NCI-H510A treated with DMSO at 0.1 percent for 48 hours (cell line): ENCODE measurements at places on chromosomes 2 and 18.
A peak's percentile ranks its signal among the peaks of the same experiment; 100 is the strongest.

DNA sequence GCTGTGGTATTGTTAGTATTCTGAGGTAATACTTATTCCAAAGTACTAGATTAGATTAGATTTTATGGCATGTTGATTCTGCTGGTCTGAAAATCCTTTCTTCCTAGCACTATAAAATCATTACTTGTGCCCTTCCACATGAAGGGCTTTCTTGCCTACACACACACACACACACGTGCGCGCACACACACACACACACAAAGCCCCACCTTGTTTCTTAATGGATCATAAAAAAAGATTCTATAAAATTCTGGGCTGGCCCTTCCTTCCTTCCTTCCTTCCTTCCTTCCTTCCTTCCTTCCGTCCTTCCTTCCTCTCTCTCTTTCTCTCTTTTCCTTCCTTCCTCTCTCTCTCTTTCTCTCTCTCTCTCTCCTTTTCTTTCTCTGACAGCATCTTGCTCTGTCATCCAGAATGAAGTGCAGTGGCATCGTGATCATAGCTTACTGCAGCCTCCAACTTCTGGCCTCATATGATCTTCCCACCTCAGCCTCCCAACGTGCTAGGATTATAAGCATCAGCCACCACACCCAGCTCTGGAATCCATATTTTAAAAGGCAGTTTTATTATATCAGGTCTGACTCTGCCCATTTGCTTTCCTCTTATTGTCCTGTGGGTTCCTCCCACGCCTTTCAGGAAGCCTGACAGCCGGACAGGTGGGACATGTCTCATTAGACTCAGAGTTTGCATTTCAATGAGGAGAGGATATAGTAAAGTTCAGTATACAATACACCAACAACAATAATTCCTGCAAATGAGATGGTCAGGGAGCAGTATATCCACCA is 321.1 kb downstream of the PIK3C3 start:
- DNase-seq = no peak

DNA sequence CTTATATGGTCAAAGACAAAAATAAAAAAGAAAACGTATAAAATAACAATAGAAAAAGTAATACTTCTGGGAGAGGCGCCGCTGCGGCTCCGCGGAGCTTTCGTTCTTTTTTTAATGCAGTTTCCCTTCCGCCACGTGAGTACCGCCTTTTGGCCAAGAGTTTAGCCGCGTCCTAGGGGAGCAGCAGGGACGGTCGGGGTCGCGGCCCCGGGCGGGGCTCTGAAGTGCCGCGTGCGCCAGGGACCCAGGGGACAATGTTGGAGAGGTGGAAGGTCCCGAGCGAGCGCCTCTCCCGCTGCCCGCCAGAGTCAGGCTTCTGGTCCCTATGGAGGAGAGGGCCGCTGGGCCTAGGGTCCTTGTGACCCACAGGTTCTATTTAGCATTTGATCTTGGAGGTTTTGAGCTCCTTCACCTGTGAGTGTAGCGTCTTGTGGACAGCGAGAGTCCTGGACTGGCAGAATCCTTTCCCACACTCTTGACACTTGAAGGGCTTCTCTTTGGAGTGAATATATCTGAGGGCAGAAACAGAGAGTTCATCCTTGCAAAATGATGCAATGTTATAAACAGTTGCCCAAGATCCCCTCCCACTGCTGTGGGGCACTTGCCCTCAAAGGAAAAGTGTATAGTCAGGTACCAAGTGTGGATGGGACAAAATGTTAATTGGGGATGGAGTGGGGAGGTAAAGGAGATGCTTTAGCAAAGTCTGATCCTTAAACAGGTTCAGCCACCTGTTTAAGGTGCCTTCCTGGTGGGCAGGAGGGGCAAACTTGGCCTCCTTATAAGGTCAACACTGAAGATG is 6.3 kb downstream of the OSR1 start:
- DNase-seq = no peak

- no peak for DNase-seq
Measured at GRCh38 chr18:11607906-11608305, 1.5 kb upstream of the SLC35G4 start.

- no peak for DNase-seq
Measured at GRCh38 chr2:163364736-163365135, 371.1 kb downstream of the FIGN start.

DNA sequence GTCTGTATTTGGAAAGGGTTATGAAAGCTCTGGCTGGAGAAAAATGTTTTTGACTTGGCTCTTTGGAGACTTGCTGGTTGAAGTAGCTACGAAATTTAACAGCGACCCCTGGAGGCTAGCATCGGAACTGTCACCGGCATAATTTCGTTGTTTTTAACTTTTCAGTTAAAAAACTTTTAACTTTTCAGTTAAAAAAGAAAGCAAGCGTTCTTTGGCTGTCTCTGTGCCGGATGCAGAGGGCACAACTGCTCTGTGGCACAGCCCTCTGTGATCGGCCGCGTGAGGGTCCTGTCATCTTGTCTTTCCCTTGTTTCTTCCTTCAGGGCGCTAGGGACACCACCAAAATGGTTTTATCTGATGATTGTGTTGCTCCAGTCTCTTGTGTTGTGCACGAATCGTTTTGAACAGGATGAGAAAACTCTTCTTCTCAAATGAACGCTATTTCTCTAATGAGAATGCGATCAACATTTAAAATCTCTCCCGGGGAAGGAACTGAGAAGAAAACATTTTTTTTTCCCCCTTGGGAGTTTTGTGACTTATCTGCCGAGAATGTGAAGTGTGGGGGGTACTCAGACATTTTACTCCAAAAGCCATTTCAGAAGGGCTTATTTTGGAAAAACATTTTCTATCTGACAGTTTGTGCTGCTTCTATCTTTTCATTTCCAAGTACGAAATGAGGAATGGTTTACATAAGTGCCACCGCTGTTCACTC is 57.1 kb downstream of the ADCYAP1 start:
- DNase-seq = peak; percentile 23

DNA sequence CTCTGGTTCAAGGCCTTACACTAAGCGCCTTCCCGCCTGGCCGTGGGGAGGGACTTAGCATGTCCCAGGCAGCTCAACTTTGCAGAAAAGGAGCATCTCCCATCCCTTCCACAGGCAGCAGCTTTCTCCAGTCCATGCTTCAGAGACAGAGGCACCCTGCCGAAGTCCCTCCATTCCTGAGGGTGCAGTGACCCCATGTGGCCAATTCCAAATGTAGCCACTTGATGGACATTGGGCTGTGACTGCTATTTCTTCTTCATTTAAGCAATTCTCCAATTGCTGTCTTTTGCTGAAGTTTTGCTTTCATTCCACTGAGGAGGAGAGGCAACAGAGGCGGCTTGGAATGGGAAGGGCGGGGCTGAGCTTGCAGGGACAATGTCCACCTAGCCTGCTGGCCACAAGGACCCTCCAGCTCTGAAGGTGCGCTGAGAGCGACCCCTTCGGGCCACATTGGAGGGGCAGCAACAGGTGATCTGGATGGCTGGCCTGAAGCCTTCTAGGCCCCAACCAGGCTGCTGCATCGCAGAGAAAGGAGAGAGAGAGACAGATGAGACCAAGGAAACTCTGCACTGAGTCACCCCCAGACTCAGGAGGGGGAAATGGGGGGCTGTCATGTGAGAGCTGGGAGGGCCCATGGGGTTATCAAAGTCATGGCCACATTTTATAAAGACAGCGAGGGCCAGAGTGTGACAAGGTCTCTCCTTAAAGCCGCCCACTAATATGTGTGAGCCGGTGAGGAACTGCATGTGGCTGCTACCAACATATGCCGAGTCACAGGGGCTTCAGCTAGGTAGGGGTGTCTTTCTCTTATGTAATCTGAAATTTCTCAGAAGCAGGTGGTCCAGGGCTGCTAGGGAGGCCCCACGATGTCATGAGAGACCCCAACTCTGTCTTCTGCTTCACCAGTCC is 61.3 kb downstream of the LONRF2 start:
- peak; percentile 8 for DNase-seq

DNA sequence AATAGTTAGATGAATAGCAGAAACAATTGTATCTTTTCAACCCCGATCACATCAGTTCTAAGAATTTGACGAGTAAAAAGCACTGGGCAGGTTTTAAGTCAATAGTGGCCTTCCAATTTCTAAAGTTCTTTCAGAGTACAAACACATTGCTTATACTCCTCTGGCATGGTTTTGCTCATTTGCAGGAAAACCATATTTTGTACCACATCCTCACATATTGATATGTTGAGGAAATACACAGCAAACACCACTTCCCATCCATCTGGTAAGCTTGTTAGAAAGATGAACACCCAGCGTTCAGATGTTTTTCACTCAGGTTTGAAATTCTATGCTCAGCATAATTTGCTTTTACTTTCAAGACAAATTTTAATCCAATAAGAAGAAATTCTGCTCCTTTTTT is 344.6 kb upstream of the ACVR2A start:
- no peak for DNase-seq

DNA sequence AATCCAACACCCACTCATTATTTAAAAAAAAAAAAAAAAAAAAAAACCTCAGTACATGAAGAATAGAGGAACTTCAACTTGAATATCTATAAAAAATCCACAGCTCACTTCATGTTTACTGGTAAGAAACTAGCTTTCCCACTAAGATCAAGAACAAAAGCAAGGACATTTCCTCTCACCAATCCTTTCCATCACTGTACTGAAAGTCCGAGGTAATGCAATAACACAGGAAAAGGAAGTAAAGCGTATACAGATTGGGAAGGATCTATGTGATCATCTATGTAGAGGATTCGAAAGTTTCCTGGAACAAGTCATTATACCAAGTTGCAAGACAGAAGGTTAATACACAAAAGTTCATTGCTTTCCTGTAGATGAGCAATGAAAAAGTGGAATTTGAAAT is 63.2 kb downstream of the ROCK2 start:
- DNase-seq = no peak

- no peak for DNase-seq
Measured at GRCh38 chr2:119879502-119879901, 119.8 kb downstream of the PTPN4 start.

- DNase-seq = no peak
Measured at GRCh38 chr2:26411419-26411818, 9.7 kb downstream of the DRC1 start.

DNA sequence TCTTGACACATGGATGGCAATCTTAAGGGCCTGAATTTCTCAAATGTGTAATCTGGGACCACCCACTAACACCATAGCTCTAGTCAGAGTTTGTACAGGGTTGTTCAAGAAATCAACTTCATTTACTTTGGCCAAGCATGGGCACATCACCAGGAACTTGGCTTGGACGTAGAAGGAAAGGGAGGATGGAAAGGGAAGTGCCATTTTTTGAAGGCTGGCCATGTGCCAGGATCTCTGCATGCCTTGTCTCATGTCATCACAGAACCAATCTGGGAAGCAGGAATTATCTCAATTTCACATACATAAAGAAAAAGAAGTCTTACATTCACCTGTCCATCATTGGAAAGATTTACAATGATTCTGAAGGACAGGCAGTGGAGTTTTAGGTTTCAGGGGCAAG is 128.1 kb downstream of the ANTXR1 start:
- no peak for DNase-seq

GRCh38 chr2:134465228-134466105 is 211.6 kb downstream of the MGAT5 start:
- no peak for DNase-seq

- no peak for DNase-seq
Measured at GRCh38 chr2:169729274-169729605, 4.4 kb upstream of the KLHL23 start.

DNA sequence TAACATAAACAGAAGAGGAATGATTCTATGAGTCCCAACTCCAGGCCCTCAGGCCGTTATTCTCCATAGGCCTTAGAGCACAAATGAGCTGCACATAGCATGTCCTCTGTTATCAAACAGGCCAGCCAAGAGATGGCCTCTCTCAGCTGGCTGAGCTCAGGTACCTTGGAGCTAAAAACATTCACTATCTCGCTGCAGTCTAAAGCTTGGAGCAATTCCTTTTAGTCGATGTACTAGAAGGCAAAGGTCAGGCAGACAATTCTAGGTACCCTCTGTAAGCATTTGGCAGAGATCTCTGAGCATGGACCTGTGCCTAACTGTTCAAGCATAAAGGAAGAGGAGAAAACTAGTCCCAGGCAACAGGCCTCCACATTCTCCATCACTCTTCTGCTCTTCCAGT is 38.0 kb upstream of the ATL2 start:
- DNase-seq = no peak

DNA sequence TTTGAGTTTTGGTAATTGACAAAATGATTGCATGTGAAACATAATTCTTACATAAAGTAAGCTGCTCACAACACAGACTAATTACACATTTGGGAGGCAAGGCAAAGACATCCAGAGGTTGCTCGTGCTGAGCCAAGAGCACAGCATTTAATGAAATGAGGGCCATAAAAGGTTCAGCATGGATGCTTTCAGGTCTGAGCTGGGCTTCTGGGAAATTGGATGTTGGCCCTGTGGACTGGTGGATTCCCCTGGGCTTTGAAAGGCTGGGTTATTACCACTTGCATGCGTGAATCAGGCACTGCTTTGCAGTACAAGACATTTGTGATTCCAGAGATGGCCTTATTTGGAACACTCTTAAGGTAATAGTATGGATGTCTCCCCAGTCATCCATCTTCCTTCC is 533.5 kb upstream of the NRP2 start:
- no peak for DNase-seq

DNA sequence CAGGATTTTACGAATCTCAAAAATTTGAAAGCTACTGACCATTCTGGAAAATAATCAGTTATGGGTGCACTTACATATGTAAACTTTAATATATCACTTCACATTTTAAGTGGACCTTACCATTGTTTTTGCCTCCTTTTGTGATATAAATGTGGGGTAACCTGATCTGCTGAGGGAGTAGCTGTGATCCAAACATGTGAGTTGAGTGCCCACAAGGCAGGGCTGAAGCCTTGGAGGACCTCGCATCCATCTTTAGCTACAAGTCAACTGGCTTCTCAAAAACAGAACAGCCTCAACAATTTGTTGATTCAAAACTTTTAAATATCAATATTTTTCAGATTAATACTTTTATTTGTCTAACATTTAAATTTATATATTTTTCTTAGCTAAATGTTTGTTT is 178.2 kb downstream of the PLCL1 start:
- DNase-seq = no peak

DNA sequence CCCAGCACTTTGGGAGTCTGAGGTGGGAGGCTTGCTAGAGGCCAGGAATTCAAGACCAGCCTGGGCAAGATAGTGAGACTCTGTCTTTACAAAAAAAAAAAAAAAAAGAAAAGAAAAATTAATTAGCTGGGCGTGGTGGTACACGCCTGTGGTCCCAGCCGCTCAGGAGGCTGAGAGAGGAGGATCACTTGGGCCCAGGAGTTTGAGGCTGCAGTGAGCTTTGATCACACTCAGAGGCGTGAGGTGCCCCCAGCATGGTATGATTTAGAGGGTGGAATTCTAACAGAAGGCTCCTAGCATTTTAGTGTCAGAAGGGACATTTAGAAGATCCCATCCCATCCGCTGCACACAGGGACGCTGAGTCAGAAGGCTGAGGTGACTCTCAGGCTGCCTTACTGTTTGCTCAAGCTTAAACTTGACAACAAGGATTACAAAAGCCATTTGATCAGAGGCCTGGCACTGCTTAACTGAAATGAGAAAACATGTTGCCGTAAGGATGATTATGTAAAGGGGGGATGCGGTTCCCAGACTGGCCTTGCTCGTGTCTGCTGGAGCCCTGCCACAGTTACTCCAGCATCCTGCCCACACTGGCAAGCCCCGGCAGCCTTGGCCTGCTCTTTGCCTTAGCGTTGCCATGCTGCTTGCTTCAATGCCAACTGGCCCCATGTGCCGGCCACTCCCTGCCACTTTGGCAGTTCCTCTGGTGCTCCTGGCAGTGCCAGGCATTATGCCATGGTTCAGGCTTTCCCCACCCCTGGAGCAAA is 45.6 kb upstream of the SLC1A4 start:
- no peak for DNase-seq
